ENCODE measurements at places on chromosomes 1 and 21.

GRCh38 chr1:14605945-14606344, 7.5 kb downstream of the KAZN start:
- no peak for DNase-seq

DNA sequence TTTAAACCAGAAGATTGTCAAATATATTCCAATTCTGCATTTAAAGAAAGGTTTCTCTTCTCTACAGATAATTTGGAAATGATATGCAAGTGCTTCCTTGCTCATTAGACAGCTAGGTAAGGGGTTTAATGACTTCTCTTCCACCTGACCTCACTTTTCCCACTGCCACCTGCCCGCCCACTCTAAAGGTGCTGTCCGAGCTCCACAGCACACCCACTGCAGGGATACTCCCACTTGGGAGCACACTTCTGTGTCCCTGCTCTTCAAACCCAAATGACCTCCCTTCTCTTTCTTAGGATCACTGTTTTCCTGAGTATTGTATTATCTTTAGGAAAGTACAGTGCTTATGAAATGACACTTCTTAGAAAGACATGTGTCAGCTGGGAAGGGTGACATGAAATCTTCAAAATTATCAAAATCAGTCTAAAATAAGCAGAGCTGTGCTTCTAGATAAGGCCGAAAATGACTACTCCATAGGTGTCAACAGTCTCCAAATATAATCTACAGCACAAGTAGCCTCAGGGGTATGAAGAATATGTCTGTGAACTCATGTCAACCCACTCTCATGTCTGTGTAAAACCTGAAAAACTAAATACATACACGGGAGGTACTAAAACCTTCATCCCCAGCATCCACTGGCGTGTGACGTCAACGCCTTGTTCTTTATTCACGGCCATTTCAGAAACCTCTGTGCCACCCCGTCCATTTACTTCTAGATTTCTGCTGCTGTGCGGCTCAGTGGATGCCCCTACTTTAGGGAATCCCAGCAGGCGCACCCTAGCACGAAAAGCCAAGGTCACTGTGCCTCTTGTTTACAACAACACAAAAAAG, 71.0 kb downstream of the SLC45A1 start:
- DNase-seq, result no peak

- no peak for DNase-seq
These were observed 23.8 kb upstream of the CPLANE2 start for GRCh38 chr1:16260814-16261213.

- DNase-seq, result peak; percentile 77
These were observed 3.0 kb downstream of the AURKAIP1 start for GRCh38 chr1:1371746-1372711.

GRCh38 chr1:56336982-56337381, 242.4 kb downstream of the PLPP3 start:
- DNase-seq, result no peak

DNA sequence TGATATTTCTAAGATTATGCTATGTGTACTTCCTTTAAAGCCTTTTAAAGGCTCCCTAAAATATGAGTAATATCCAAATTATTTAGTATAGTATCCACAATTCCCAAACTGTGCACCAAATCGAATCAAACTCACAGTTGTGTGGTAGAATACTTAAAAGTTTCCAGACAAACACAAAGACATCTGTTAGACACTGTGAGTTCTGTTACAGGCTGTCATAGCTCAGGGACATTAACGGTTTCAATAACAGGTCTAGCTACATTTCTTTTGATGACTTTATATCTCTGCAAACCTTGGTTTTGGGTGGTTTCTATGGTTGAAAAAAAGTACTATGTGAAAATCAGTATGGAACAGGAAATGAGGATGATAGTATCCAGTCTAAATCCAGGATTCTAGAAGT, 36.9 kb upstream of the NEK7 start:
- DNase-seq, result no peak

DNA sequence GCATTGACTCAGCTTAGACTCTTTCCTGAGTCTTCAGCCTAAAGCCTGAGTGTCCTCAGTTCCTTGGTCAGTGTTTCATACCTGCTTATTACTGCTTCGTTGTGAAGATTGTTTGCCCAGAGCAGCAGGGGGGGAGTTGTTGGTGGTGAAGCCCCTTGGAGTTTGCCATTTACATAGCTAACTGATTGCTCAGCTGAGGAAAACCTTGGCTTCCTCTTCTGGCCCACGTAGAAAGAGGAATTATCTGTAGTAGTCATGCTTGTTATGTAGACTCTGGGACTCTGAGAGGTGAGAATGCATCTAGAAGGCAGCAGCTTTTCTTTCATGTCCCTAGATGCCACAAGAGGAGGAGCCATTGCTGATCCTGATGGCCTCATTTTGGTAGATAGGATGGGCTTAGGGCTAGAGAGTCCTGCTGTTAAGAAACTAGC, 125.9 kb downstream of the MAST2 start:
- no peak for DNase-seq

GRCh38 chr1:8357329-8358101, 39.6 kb downstream of the SLC45A1 start:
- DNase-seq, result no peak

GRCh38 chr1:83500531-83500930, 498.4 kb downstream of the TTLL7 start:
- DNase-seq, result no peak

DNA sequence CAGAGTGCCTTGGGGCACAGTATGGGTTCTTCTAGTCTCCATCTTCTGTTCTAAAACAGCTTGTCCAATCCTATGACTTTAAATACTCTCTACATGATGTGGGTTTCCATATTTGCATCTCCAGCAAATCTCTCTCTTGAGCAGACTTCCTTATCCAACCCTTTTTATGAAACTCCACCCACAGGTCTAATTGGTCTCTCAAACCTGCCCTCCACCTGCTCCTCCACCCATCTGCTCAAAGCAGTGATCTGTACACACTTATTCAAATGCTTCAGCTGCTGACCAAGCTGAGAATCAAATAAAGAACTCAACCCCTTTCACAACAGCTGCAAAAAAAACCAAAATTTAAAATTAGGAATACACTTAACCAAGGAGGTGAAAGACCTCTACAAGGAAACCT, 11.5 kb downstream of the MCOLN2 start:
- no peak for DNase-seq

DNA sequence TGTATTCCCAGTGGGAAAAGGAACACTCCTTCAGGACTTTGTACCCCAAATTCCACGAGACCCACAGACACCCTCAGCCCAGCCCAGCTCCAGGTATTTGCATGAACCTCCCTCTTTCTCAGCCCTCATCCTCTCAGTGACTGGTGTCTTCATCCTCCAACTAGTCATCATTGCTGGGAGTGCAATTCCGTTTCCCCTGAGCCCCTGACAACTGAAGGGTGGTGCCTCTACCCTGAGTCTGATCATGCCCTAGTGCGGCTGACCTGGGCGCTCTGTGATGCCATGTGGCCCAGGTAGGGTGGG, 3.8 kb upstream of the ZNF692 start:
- DNase-seq, result no peak

DNA sequence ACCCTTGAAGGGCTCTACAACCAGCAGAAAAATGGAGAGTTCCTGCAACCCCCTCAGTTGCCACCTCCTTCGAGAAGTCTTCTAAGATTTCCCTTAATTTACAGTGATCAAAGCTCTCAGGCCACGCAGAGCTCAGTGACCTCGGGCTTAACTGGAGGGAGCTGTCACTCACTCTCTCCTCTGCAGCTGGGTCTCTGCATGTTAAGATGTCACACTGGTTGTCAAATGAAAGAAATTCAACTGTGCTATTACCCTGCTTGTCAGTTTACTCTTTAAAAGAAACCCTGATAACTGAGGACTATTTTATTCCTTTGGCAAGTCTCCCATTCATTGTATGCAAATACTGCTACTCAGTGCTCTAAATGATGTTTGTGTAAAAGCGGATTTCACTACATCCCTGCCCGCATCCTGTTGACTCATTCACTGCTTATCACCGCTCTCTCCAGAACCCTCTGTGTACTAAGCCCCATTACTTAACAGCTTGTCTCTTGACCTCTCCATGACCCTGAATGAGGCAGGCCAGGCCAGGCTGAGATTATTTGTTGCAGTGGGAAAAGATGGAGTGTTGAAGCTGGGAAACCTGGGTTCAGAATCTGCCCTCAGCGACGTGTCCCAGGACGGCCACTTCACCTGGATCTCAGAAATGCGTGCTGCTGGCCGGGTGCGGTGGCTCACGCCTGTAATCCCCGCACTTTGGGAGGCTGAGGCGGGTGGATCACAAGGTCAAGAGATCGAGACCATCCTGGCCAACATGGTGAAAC, 13.7 kb downstream of the DHRS3 start:
- DNase-seq, result peak; percentile 53

GRCh38 chr1:18921516-18922251, 19.3 kb upstream of the ALDH4A1 start:
- no peak for DNase-seq

- DNase-seq, result no peak
These were observed 89.3 kb downstream of the EPHB2 start for GRCh38 chr1:22799971-22800370.

GRCh38 chr1:223189903-223190724, 47.1 kb upstream of the TLR5 start:
- DNase-seq, result peak; percentile 43

GRCh38 chr1:217896490-217896889, 265.3 kb downstream of the SPATA17 start:
- DNase-seq, result no peak

DNA sequence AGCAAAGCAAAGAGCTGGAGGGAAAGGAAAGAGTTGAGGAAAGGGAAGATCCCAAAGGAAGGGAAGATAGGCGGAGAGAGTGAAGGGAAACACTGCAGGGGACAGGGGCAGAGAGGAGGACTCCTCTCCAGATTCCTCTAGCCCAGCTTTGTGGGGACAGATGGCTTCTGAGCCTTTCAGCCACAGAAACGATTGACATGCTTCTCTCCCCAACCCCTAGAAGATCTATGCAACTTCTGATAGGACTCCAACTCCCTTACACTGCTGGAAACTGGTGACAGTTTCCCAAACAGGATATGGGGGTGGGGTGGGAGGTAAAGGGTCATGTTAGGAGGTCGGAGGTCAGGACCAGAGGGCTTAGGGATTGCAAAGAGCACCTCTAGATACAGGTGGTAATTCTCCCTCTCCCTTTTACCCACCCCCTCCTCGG, 6.5 kb downstream of the MEX3A start:
- DNase-seq, result no peak

GRCh38 chr1:66460776-66461175, 73.2 kb upstream of the SGIP1 start:
- no peak for DNase-seq

DNA sequence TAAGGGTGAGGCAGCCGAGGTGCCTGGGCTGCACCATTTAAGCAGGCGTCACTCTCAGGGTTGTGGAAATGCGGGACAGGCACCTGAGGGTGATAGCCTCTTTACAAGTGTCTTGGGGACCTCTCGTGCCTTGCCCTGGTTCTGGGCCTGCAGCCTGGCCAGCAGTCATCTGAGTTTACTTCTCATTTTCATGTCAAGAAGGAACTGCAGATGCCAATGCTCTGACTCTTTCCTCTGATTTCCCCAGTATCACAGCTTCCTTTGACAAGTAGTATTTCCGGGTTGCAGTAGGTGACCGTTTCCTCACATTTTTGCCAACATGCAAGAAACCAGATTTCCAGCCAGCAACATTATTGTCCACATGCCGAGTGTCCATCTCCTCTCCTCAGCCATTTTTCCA, 286.9 kb downstream of the DISC1 start:
- DNase-seq, result no peak

DNA sequence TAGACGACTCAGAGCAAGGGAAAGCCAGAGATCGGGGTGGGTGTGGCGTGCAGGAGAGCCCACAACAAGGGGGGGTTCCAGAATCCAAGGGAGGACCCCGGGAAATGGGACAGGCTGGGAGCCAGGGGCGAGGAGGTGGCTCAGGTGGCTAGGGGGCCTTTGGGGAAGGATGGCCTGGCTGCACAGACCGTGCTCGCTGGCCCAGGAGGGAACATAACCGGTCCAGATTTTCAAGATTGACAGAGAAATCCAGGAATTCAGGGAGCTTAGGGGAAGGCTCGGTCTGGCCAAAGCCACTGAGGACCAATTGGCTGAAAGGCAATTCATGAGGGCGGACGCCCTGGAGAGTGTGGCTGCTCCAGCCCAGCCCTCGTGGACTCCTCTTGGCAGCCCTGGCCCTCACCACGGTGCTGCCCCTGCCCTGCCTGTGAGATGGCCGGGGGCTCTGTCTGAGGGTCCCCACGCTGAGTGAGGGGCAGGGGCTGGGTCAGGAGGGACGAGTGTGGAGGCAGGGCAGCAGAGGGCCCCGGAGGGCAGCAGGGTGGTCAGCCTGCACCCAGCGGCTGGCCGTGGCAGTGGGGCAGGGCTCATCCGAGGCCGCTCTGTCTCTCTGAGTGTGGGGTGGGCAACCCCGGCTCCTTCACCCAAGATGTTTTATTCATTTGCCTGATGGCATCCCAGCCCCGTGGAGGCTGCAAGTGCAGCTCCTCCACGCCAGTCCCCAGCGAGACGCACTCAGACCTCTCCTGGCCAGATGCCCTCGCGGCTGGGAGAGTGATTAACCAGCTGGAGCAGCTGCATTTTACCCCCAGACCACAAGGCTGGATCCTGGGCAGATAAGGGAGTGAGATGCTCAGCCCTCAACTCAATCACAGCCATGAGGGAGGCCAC, 5.6 kb upstream of the LRRC3 start:
- DNase-seq, result no peak

DNA sequence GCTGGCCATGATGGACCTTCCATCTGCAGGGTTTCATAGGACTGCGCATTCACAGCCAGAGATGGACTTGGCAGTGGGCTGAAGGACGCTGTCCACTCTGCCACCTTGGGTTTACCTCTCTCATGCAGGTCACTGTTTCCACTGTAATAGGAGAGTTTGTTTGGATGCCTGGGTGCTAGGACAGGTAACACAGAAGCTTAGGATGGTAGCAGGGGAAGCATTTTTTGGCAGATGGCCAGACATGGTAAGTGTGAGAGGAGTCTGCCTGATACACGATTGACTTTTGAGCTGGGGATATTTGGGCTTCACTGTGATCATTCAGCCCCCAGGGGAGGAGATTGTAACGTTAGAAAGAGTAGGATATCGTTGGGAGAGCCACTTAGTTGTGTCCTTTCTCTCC, 11.8 kb downstream of the PSEN2 start:
- DNase-seq, result no peak

DNA sequence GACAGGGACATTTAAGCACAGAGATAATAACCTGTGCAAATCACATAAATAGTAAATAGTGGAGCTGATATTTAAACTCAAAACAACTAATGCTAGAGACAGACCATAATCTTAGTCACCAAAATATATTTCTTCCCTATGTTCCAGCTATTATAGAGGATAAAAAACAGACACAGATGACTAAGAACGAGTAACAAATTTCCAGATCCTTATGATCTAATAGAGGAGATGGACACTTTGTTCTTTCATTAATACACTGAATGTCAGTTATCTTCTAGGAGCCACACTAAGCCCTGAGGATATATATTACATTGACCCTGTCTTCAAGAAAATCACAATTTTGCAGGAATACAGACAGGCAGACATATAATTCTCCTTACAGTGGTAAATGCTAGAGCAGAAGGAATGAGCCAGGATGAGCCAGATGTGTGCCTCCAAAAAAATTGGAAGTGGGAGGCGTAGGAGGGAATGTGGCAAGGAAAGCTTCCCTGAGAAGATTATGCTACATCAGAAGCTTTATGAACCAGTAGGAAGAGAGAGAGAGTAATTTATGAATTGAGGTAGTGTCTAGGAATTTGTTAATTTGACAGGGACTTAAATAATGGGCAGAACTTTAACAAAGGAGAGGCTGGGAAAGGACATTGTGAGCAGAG, 395.4 kb upstream of the BEND5 start:
- no peak for DNase-seq

Data from activated CD4-positive, alpha-beta T cell treated with anti-CD3 and anti-CD28 coated beads, Interleukin-2, amount 50 U/mL, for 1 hour (primary cell).